Stimulated activated CD4-positive, alpha-beta T cell treated with anti-CD3 and anti-CD28 coated beads, TNF-alpha, amount 100 ng/mL, for 4 hours (primary cell): ENCODE measurements at places on chromosomes 7 and 10.

- DNase-seq, result no peak
These were observed 11.5 kb downstream of the ARL3 start for GRCh38 chr10:102702742-102703141.

- DNase-seq, result no peak
These were observed 583.5 kb downstream of the PTPRN2 start for GRCh38 chr7:158004123-158004490.

- DNase-seq, result no peak
These were observed 37.5 kb downstream of the NT5C2 start for GRCh38 chr10:103155471-103156085.

DNA sequence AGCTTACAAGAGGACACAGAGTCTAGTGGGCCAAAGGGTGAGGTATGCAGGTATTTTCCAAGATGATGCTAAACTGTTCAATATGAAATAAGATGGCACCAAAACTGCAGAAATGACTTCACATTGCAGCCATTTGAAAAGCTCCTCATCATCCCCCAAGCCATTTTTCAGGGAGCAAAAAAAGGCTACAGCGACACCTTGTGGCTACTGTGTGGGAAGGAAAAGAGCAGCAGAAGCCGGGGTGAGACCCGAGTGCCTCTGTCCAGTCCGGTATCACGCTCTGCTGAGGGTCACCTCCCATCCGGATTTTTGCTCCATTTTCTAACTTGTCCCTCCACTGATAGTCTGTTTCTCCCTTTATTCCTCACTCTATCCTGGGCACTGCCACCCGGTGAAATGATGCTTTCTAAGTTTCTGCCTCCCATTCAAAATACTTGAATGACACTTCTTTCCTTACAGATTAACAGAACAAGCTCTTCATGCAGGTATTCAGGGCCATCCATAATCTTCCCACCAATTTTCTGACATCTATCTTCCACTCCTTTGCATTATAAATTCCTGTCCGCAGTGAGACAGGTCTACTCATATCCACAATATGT lies 220.2 kb downstream of the DGKI start:
- no peak for DNase-seq

DNA sequence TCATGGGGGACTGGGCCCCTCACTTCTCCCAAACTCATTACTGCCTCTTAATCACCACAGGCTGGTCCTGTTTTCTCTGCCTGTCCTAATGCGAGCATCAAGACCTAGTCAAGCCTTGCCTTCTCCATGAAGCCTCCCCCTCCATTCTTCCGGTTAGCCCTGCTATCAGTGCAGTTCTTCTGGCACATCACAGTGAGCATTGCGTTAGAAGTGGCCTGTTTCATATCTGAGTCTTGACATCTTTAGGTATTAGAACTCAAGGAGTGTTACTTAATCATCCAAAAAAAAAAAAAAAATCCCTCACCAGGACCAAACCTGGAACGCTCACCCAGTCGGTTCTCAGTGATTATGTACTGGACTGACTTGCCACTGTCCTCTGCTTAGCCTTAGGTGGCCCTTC lies 17.4 kb downstream of the SNX10 start:
- DNase-seq, result no peak

GRCh38 chr10:43237631-43238446 lies 29.0 kb downstream of the RASGEF1A start:
- DNase-seq, result no peak

DNA sequence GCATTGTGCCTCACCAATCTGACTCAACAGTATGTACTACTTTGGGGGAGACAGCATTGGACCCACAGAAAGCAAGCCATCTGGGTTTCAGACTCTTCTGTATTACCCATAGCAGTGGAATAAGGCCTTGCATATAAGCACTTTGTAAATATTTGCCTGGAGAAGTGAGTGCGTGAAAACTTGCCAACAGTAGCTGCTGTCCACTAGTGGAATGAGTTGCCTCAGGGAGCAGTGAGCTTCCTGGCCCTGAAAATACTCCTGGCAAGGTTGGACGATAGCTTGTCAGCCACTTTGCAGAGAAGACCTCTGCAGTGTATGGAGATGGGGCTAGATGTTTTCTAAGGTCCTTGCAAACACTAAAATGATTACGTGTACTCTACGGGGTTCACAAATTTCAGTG lies 21.6 kb downstream of the GARS1 start:
- DNase-seq, result no peak

- no peak for DNase-seq
These were observed 3.5 kb downstream of the DENND11 start for GRCh38 chr7:141698247-141699015.

GRCh38 chr7:57482-58255 lies 134.7 kb upstream of the FAM20C start:
- DNase-seq, result no peak

DNA sequence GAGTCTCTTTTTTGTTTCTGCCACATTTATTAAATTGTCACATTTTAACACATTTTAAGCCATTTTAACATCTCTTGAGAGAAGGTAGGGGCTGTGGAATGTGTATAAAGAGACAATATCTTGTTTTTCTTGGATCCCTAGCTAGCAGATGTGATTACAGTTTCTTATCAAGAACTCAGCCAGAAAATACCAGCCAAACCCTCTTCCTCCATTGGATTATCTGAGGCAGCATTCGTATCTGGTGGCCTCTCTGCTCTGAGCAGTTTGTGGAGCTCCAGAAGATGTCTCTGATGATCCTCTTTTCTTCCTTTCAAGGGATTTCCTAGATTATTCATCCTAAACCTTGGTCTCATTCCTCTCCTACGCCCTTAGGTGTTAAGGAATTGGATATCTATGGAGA lies 35.3 kb upstream of the PFKFB3 start:
- DNase-seq, result no peak

GRCh38 chr7:92737706-92738105 lies 98.7 kb downstream of the CDK6 start:
- no peak for DNase-seq

- DNase-seq, result no peak
These were observed 111.3 kb upstream of the PPP2R2D start for GRCh38 chr10:131789516-131789915.

GRCh38 chr10:86685893-86686632 lies 17.8 kb downstream of the LDB3 start:
- no peak for DNase-seq

GRCh38 chr10:51960494-51960895 lies 261.1 kb upstream of the CSTF2T start:
- DNase-seq, result no peak

GRCh38 chr7:73519867-73520672 lies 2.0 kb downstream of the BAZ1B start:
- no peak for DNase-seq

GRCh38 chr7:63041786-63042185 lies 956.9 kb upstream of the ZNF722 start:
- no peak for DNase-seq

- DNase-seq, result no peak
These were observed 8.9 kb upstream of the NANOS1 start for GRCh38 chr10:119020627-119020946.

GRCh38 chr10:17527514-17528146 lies 73.2 kb upstream of the ST8SIA6 start:
- DNase-seq, result no peak

- no peak for DNase-seq
These were observed 2.6 kb upstream of the MGAM2 start for GRCh38 chr7:142108728-142109505.

DNA sequence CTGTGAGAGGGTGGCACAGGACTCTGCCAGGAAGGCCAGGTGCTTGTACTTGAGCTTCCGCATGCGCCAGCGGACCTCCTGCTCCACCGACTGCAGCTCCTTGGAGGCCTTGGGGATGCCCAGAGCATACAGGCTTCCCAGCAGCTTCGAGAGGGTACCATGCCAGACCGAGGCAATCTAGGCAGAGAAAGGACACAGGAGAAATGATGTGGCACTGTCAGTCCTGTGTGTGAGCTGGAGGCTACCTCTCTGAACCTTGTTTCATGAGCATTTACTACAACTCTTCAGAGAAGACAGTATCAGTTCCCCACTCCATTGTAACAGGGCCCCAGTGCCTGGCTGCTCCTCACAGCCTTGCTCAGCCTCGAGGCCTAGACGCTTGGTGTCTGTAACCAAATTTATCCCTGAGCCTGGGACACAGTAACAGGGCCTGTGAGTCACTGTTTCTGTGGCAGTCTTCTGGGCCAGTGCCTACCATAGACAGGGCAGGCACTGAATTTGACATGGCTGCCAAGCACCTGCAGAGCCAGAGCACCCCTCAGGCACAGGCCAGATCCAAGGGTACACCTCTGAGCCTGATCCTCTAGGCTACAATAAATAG lies 5.8 kb downstream of the TBRG4 start:
- no peak for DNase-seq

GRCh38 chr7:122831436-122831835 lies 54.8 kb downstream of the CADPS2 start:
- no peak for DNase-seq

- DNase-seq, result no peak
These were observed 45.2 kb downstream of the GNAT3 start for GRCh38 chr7:80466636-80467035.

- DNase-seq, result no peak
These were observed 183.4 kb downstream of the AKR1D1 start for GRCh38 chr7:138259675-138260074.

DNA sequence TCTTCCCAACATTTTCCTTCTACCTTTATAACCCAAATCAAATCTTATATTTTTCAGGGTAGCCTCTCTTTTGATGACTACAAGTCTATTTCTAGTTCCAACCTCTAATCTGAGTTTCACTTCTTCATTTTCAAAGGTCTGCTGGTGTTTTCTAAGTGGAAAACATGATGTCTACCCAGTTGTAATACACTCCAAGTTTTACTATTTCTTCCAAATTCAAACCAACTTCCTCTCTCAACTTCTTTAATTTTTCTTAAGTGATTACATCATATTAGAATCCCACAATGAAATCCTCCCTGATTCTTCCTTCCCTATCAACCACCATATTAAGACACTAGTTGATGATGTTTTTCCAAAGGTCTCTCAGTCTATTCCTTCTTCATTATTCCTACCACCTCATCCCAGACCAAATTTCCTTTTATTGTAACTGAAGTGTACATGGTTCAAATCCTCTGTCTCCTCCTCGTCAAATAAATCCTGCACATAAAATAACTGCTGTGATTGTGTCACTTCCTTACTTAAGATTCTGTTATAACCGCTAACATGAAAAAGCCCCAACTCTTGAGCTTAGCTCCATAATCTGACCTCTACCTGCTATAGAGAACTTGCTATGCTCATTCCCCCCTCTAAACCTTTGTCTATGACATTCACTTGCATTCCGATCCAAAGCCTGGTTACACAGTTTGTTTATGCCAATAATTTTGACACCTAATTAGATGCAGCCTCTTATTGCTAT lies 12.7 kb downstream of the TAS2R38 start:
- DNase-seq, result no peak

GRCh38 chr7:25831831-25832411 lies 320.1 kb upstream of the NFE2L3 start:
- no peak for DNase-seq

DNA sequence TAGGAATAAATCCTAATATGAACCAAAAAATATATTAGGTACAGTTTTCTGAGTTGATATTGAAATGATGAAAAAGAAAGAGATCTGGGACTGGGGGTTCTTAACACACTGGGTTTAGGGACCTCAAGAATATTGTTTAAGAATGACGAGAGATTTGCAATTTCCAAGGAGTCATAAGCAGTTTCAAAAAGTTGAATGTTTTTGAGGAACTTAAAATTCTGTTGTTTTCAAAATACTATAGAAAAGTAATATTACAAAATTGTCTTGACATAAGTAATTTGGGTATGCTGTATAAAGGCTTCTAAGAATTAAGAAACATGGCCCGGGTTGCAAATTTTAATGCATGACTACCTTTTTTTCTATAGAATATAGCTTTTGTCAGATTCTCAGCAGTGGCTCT lies 88.1 kb downstream of the AUTS2 start:
- DNase-seq, result no peak

- no peak for DNase-seq
These were observed 604.9 kb upstream of the ADARB2 start for GRCh38 chr10:2342206-2342605.

DNA sequence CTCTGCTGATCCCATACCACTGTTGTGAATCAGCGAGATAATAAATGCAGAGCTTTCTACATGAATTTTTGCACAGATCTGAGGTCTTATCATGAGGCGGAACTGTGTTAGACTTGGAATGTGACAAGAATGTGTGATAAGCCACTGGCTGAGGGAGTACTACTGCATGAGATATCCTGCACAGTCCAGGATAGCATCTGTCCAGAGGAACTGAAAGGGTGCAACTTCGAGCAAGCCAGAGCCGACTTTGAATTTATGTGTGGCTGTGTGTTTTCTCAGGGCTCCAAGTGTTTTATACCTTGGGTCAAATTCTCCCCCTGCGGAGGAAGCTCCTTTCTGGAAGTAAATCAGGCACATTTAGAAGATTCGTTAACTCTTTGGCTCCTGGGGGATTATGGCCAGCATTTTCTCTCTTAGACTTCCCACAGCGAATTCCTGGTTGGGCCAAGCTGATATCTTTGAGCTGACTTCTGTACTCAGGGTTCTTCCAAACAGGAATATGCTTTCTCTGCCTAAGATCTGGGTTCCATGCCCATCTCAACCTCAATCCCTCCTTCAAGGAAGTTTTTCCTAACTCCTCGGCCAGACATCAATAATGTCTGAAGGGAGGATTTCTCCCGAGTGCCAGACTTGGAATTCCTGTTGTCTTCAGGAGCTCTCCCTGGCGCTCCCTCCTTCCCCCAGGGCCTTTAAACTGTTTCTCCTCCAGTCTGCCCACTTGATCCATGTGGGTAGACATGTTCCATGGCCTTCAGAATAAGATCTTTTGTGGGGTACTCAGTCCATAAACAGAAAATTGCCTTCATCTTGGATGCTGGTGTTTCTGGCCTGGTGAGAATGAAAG lies 2.5 kb upstream of the MEST start:
- no peak for DNase-seq

DNA sequence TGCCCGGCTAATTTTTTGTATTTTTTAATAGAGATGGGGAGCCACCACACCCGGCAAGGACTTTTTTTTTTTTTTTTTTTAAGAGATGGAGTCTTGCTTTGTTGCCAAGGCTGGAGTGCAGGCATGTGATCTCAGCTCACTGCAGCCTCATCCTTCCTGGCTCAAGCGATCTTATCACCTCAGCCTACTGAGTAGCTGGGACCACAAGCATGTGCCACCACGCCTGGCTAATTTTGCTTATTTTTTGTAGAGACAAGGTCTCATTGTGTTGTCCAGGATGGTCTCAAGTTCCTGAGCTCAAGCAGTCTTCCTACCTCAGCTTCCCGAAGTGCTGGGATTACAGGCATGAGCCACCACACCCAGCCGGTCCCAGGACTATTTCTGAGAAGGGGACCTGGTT lies 9.3 kb upstream of the MCU start:
- DNase-seq, result no peak

DNA sequence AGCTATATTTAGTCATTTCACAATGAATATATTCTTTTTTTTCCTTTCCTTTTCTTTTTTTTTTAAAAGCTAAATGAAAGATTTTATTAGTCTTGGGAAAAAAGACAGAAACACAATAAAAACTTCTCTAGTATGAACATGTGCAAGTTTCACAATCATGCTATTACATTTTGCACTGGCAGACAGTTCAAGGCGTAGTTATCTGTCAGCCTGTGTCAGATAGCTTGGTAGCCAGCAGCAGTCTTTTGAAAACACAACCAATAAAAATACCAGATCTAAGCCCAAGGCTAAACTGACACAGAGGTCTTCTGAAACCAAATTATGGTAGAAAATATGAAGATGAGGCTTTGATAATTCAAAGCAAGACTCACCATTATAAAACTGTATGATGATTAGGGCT lies 205.8 kb upstream of the TEX47 start:
- no peak for DNase-seq
